ENCODE measurements at places on chromosomes 12 and 14.

DNA sequence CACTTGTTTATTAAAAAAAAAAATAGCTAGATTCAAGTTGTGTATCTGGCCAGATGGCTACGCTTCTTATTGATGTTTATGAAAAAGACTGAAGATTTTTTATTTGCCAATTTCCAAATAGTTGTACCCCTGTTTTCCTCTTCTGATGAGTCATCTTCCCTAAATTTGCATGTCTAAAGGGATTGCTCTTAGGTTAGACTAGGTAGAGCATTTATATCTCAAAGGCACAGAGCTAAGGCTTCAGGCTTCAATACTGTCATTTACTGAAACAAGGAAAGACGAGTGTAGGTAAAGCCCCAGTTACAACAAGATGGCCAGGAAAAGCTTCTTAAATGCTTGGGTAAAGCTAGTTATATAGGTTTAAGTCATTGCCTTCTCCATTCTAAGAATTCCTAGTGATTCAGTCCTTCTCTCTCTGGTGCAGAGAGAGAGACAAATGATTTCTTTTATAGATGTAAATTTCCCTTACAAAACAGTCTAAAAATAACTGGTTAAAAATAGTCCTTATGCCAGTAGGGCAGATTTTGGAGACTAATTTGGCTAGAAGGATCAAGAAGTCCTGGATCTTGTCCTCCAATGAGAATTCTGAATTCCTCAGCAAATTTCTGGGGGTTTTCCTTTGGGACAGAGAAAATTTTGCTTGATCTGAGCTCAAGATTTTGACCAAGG is 26.1 kb downstream of the LEMD3 start:
- no peak for DNase-seq

GRCh38 chr14:61077951-61078720 is 97.1 kb downstream of the SLC38A6 start:
- no peak for DNase-seq

DNA sequence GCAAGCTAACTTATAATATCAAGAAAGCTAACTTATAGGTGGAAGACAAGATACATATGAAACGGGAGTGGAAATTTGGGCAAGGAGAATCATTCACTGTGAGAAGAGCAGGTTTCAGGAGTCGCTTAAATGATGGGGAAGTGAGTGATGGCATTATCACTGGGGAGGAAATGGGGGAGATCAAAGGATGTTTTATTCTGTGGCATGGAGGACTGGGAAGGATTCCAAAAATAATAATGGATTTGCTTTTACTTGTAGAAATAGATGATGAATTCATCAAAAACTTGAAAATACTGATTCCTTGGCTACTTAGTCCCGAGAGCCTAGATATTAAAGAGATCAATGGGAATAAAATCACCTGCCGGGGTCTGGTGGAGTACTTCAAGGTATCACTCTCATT is 47.8 kb downstream of the SAV1 start:
- no peak for DNase-seq

GRCh38 chr12:19518209-19518608 is 78.9 kb downstream of the AEBP2 start:
- no peak for DNase-seq

GRCh38 chr14:99261912-99262787 is 9.8 kb downstream of the BCL11B start:
- no peak for DNase-seq

- DNase-seq: no peak
Observed at GRCh38 chr12:63308671-63309070, 157.7 kb upstream of the AVPR1A start.

DNA sequence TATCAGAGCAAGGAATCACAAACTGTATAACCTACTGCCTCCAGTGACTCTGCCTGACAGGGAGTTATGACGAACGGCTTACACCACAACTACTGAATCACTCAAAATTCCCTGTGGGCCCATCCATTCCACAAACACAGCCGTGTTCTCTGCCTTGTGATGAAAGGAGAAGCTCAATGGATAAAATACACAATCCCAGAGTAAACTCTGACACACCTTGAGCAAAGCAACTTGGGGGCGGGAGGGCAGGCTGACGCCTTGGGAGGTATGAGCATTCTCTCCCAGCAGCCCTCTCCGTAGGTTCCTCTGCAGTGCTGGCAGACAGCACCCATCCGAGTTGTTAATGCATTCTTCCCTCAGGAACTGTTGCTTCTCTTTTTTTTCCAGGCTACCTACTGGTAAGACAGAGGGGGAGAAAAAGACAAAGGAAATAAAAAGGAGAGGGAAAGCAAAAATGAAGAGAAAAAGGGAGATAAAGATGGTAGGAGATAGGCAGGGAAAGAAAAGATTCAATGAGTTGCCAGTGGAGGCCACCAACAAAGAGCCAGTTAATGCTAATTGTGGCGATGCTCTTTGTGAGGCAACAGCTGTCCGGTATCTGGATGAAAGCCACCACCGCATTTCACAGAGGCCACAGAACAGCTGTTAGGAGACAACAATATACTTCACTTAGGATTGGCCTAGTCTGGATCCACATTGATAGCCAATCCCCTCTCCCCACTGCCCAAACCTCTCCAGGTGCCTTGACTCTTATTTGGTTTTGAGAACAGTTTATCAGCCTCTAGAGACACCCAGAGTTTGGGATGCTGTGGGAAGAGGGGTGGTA is 4.7 kb upstream of the DIO2 start:
- no peak for DNase-seq
